ENCODE measurements at places on chromosomes 1 and 21.

GRCh38 chr1:155911156-155912055, at the start of gene RIT1:
TSS of gene RIT1 (minus strand) at chr1:155911349. CDS start at chr1:155910761, 588 bp downstream.
- DNase-seq = peak; percentile 89

- DNase-seq = no peak
Observed at GRCh38 chr1:211551638-211552460, 27.1 kb downstream of the SLC30A1 start.

- DNase-seq = peak; percentile 1
Observed at GRCh38 chr21:44985441-44986401, 45.9 kb downstream of the SLX9 start.

DNA sequence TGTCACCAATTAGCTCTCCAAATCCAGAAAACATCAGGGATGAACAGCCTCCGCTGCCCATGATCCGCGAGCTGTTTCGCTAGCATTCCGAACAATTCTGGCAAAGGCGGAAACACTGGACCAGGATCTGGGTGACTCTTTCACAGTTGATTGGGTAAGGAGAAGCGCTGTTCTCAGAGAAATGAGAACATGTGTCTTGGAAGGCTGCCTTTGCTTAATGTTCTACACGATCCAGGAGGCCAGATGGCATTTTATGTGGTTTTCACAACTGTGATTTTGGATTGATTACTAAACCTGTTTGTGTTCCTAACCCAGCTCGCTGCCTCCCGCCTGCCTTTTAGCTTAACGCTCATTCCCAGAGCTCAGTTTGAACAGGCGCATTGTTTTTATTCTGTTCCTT, 144.0 kb downstream of the KIF26B start:
- no peak for DNase-seq

- DNase-seq = no peak
Observed at GRCh38 chr1:6502000-6502891, 10.8 kb upstream of the PLEKHG5 start.

DNA sequence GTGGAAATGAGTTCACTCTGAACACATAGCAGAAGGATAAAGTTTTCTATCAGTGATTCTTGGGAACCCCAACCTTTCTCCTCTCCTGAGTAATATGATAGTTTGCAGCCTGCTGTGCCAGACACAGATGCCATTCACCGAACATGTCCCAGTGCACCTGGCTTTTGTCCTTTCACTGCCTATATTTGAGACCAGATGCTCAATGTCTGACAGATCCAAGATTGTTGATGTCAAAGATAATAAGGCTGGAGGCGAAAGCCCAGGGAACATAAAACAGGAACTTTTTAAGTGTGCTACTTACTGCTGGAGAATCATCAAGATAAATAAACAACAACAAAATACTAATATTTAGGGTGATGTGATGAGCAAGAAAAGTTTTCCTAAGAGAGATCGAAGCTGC, 139.3 kb downstream of the TIAM1 start:
- DNase-seq = no peak
